ENCODE measurements at places on chromosomes 11 and 22. TPM values are rescaled to one million over a fixed set of nuclear protein-coding genes. Genes with fewer than 3 reads are reported as not detected.

- no peak overlapping the region for H3K27ac ChIP-seq
- H3K36me3 ChIP-seq: no peaks in the 10 kb centered on the region
- H3K4me1 ChIP-seq: peaks cover 4% of the 10 kb centered on the region
- DNase-seq: no peak
- H3K4me3 ChIP-seq: no peak overlapping the region
These were observed 709.6 kb downstream of the BRD1 start for GRCh38 chr22:49118065-49118464.

The OR6A2 gene
- total RNA-seq: 0.33 TPM

DNA sequence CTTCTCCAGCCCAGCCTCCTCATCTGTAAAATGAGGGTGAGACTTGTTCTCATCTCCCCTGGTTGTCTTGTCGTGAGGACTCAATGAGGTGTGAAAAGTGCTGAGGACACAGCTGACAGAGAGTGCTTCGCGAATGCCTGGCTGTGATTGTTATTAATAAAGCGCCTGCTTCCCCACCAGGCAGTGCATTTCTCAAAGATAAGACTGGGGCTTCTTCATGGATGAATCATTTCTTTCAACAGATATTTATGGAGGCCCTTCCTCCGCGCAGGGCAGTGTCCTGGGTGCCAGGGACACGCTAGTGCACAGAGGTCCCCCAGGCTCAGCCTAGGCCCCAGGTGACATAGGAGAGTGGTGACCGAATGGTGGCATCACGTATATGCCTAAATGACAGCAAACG, 34.3 kb upstream of the SHISAL1 start:
- H3K4me1 ChIP-seq: peaks cover 2% of the 10 kb centered on the region
- H3K4me3 ChIP-seq: no peak overlapping the region
- no peak overlapping the region for H3K27ac ChIP-seq
- no peaks in the 10 kb centered on the region for H3K27me3 ChIP-seq
- no peaks in the 10 kb centered on the region for H3K36me3 ChIP-seq

GRCh38 chr11:129611661-129612446, 203.8 kb upstream of the TMEM45B start:
- no peak overlapping the region for H3K27ac ChIP-seq
- no peaks in the 10 kb centered on the region for H3K27me3 ChIP-seq
- H3K4me3 ChIP-seq: no peak overlapping the region
- H3K4me1 ChIP-seq: no peaks in the 10 kb centered on the region

DNA sequence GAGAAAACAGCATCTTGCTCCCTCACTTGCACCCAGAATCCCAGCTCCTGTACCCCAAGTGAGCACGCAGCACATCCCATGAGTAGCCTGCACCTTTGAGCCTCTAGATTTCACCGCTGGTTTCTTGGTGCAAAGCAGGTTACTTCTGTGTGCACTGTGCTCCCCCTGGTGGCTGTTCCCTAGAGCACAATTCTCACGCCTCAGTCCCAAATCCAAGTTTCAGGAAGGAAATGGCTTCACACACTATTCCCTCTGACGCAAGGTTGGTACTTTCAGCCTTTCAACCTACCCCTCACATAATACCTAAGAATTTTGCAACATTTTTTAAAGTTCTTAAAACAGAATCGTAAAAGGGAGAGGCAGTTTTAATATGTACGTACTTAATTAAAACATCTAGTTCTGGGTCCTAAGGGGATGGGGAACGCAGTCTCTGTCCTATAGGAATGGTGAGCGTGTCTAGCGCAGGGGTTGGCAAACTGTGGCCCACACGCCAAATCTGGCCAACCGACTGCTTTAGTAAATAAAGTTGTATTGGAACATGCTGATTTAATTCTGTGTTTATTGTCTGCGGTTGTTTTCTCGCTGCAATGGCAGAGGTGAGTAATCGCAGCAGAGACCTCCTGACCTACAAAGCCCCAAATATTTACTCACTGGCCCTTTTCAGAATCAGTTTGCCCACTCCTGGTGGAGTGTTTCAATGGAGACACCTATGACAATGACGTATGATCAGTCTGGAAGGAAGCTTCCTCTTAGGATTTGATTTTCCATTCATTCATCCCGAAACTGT, 27.5 kb downstream of the DHCR7 start:
- no peaks in the 10 kb centered on the region for H3K36me3 ChIP-seq
- H3K27me3 ChIP-seq: 0 out of 2 replicates have a peak, but pooled peaks cover under 1% of the 10 kb centered on the region
- H3K4me1 ChIP-seq: no peaks in the 10 kb centered on the region
- H3K27ac ChIP-seq: no peak overlapping the region

The CSF2RB gene
- total RNA-seq: not detected

- DNase-seq: no peak
- H3K4me3 ChIP-seq: no peak overlapping the region
- no peaks in the 10 kb centered on the region for H3K36me3 ChIP-seq
- H3K4me1 ChIP-seq: no peaks in the 10 kb centered on the region
These were observed 56.6 kb upstream of the UBASH3B start for GRCh38 chr11:122598971-122599370.

- H3K4me3 ChIP-seq: no peak overlapping the region
- H3K27ac ChIP-seq: no peak overlapping the region
- H3K27me3 ChIP-seq: no peaks in the 10 kb centered on the region
- H3K36me3 ChIP-seq: peaks cover 8% of the 10 kb centered on the region
These were observed 7.1 kb upstream of the EXT2 start for GRCh38 chr11:44088377-44088776.

Measured in H9 (cell line).